ENCODE measurements at places on chromosomes 13 and 19.

- DNase-seq, result no peak
Observed at GRCh38 chr13:78606471-78607408, 3.4 kb upstream of the POU4F1 start.

GRCh38 chr19:46388311-46389095 is 24.9 kb downstream of the CCDC8 start:
- no peak for DNase-seq

- no peak for DNase-seq
Observed at GRCh38 chr13:27772651-27773425, 19.4 kb upstream of the GSX1 start.

DNA sequence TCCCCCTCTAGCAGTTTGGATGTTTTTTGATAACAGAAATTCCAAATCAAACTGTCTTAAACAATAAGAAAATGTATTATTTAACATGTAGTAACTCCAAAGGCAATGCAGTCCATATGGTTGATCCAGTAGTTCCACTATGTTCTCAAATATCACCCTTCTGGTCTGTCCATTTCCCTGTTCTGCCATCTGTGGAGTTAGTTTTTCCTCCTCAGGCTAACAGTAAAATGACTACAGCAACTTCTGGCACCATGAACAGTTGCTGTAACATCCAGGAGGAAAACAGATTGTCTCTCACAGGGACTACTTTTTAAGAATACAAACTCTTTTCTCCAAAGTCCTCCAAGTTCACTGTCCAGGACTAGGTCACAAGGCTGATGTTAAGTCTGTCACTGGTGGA is 455.4 kb downstream of the FGF14 start:
- DNase-seq, result no peak

DNA sequence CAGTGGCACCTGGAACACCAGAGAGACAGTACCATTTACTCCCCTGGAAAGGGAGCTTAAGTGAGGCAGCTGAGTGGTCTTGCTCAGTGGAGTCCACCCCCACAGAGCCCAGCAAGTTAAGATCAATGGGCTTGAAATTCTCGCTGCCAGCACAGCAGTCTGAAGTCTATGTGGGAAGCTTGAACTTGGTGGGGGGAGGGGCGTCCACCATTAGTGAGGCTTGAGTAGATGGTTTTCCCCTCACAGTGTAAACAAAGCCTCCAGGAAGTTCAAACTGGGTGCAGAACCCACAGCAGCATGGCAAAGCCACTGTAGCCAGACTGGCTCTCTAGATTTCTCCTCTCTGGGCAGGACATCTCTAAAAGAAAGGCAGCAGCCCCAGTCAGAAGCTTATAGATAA is 30.3 kb upstream of the CEACAM4 start:
- no peak for DNase-seq

DNA sequence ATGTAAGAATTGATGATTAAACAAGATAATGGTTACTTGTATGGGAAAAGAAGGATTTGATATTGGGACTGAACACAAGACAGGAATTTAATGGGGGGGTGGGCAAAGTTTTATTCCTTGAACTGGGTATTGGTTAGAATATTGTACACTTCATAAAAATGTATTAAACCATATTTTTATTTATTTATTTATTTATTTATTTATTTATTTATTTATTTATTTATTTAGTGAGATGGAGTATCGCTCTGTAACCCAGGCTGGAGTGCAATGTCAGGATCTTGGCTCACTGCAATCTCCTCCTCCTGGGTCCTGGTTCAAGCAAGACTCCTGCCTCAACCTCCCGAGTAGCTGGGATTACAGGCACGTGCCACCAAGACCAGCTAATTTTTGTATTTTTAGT is 287.1 kb upstream of the SLITRK5 start:
- no peak for DNase-seq

- no peak for DNase-seq
Observed at GRCh38 chr13:54884682-54885081, 1856.1 kb downstream of the OLFM4 start.

GRCh38 chr19:14366529-14366928 is 14.7 kb upstream of the ADGRE5 start:
- peak; percentile 79 for DNase-seq

- no peak for DNase-seq
Observed at GRCh38 chr13:103810026-103810425, 743.8 kb upstream of the SLC10A2 start.

GRCh38 chr19:54299515-54299914 is 13.5 kb downstream of the LILRA5 start:
- DNase-seq, result no peak

DNA sequence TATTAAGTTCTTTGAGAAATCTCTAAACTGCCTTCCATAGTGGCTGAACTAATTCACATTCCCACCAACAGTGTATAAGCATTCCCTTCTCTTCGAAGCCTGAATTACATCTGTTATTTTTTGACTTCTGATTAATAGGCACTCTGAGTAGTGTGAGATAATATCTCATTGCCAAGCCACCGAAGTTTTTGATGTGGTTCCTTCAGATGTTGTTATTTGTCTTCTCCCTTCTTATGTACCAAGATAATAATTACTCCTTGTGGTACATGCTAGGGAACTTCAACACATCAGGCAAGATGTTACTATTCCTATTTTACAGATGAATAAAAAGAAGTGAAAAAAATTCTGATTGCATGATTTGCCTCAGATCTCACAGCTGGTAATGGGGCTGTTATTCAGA is 70.9 kb downstream of the KCTD12 start:
- DNase-seq, result no peak

DNA sequence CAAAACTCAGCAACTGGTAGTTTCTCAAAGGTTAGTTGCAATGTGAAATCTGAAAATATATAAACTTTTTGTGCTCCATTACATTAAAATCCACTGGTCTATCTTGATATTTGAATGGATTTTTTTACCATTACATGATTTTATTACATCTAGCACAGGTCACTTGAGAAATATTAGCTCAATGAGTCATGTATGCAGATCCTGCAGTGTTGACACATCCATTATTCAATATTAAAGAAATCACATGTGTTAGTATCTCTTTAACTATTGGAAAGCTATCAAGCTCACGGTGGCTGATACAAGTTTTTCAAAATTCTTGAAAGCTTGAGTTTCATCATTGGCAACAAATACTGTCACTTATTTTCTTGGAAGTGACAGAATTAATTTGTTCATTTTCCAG is 373.9 kb upstream of the TSHZ3 start:
- no peak for DNase-seq

DNA sequence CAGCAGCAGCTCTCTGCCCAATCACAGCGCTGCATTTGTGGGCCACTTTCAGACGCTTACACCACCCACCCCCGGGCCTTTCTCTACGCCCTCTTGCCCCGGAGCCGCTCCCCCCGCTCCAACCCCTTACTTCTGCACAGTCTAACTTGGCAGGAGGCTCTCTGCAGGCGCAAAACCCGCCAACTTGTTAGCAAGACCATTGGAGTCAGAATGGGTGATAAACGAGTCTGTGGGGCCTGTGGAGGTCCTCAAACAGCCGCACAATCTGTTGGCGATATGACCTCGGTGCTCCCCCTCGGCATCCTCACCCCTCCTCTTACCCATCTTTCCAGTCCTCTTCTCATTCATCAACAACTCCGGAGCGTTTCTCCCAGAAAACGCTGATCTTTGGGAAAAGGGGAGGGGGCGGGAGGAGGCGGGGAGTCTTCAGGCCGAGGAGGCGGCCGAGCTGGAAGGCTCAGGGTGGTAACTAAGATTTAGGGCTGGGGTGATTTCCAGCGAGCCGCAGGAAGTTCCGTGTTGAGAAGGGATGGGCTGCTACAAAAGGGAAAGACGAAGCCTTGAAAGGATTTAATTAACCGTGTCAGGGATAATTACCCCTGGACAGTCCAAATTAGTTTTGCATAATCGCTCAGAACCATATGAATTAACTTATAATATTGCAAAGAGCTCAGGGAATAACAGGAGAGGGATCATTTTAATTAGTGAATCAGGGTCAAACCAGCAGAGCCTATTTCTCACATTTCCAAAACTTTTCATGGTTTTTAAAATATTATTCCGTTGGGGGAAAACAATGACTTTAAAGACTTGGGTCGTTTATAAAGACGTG is 4.1 kb downstream of the SOX21 start:
- DNase-seq, result no peak

DNA sequence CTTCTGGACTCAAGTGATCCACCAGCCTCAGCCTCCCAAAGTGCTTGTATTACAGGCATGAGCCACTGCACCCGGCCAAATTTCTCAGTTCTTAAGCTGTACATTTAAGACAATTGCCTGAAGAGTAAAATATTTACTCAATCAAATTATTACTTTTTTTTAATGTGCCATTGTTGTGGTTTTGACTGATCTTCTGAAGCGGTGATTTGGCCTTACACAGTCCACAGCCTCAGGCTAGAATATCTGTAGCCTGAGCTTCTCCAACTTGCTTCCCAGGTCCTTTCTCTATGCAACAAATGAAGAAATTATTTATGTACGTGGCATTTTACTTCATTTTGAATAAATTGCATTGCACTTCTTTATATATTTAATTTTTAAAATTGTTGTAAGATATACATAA is 281.3 kb downstream of the KLF5 start:
- no peak for DNase-seq

DNA sequence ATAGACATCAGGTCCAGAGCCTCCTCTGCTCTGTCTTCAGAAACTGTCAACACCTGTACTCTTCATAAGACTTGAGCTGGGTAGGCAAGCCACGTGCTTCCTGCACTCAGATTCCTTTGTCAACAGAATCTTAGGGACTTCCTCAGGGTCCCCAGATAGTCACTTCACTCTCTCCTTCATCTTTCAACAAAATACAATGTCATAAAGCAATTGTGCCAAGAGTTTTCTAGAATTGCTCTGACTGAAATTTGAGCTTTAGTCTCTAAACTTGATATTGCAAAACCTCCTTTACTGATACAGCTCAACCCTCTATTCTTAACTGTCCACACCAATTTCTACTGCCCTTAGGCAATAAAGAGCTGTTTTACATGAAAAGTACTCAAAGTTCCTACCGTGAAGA is 179.9 kb downstream of the IRS2 start:
- DNase-seq, result no peak

- peak; percentile 25 for DNase-seq
Observed at GRCh38 chr19:17797424-17798201, 2.7 kb downstream of the B3GNT3 start.

DNA sequence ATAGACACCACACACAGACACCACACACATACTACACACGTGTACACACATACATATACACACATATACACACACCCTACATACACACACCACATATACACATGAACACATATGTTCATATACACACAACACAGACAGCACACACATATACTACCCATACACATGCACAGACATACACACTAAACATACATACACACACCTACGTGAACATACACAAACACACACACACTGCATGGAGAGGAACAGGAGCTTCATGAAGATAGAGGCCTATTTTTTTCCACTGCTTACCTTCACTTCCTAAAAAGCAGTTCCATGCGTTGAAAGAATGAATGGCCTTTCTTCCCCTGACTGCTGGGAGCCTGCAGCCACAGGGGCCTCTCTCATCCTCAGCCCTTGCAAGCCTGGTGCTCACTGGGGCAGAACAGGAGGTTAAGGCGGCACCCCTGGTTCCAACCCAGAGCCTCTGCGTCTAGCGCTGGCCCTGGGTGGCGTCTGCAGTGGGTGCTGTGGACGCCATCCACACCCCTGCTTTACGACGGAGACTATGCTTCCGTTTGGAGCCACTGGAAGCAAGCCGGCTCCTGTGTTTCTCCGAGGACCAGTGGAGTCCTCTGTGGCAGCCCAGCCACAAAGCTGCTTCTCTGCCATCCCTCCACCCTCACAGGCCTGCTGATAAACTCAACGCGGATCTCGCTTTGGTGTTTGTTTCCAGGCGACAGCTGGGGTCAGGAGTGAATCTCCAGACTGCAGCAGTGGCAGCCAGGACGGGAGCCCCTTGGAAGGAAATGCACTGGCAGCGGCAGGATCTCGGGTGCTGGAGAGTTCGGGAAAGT is 1.9 kb upstream of the RASA3 start:
- no peak for DNase-seq

DNA sequence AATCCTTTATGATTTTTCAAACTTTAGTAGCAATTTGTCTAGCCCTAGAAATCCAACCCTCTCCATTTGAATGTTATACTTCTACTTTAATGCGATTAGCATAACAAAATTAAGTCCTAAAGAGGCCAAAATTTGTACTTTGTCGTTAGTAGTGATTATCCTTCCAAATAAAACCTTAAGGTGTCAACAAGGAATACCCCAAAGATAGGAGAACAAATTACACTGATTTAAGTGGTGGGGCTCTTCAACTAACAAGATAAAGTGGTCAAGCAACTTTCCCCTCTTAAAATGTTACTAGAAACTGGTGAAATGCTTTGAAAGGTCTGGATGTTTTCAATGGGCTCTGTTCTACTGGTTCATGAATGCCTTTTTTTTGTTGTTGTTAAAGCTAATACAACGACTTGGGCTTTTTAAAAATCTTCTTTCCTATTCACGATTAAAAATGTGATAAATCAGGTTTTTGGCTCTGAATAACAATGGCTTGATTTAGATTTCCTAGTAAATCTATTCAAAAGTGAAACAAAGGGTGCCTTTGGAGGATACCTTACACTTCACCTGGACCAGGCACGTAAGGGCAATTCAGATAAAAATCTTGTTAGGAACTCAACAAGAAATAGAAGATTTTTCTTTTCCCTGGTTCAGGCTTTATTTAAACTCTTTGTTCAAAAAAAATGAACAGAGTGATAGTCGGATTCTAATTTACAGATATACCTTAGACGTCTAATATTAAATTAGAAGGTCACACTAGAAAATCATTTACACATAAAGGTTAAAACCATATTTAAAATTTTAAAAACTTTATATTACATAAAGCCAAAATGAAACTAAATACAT is 3.1 kb downstream of the SOX21 start:
- DNase-seq, result no peak

GRCh38 chr13:23859455-23859854 is 29.7 kb downstream of the MIPEP start:
- DNase-seq, result no peak

GRCh38 chr13:29577136-29578051 is 18.1 kb downstream of the SLC7A1 start:
- no peak for DNase-seq

- no peak for DNase-seq
Observed at GRCh38 chr19:55679343-55680257, 4.6 kb downstream of the EPN1 start.

- DNase-seq, result no peak
Observed at GRCh38 chr19:3441986-3442329, 38.4 kb downstream of the SMIM24 start.

- no peak for DNase-seq
Observed at GRCh38 chr13:77918391-77919245, at the start of gene EDNRB. TSS of gene EDNRB (minus strand) at chr13:77918831. CDS start at chr13:77918573, 258 bp downstream.

DNA sequence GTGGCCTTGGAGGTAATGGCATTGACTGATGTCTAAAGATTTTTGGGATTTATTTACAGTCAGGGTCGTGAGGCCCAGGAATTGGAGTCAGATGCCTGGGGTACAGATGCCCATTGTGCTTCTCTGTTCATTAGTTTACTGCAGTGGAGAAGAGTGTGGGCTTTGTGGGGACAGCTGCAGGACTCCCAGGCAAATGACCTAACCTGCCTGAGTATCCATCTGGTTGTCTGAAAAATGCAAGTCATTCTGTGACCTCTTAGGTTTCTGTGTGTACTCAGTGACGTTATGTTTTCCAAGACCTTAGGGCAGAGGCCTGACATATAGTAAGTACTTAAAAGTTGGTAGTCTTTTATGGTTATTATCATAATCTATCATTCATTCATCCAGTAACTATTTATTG is 60.5 kb downstream of the SPATA13 start:
- no peak for DNase-seq
